ENCODE measurements at places on chromosomes 5 and 9.

DNA sequence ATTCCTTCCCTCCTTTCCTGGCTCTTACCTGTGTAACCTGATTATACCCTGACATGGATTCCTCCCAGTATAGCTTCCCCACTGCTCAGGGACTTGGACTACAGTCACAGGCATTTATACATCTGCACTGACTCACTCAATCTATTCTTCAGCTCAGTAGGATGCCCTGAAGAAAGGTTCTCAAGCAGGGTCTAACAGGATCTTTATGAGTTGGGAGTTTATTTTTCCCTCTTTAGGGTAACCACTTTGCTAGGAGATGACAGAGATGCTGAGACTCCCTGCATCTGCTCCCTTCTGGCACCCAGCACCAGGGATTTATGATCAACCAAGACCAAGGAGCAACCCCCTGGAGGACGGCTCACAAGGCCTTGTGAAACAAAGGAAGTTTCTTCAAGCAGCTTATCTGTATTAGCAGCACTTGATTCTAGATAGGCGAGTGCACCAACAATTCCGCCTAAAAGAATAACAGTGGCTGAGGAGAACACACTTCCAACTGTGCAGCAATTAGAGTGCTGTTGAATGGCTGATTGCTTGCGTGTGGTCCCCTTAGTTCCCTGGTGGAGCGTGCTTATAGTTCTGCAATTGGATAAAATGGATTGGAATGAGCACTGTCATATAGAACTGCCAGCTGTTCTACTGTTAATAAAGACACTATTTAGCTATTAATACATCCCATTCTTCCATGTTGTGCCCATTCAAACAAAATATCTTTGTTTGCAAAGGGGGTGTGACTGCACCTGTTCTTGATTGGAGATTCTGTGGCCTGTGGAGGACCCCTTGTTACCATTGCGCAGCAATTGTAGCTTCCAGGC lies 482.6 kb downstream of the ZNF608 start:
- DNase-seq: no peak

- DNase-seq: no peak
Measured at GRCh38 chr5:39428640-39429039, 3.9 kb upstream of the DAB2 start.

GRCh38 chr5:10533226-10533625 lies 30.6 kb upstream of the ANKRD33B start:
- DNase-seq: no peak

DNA sequence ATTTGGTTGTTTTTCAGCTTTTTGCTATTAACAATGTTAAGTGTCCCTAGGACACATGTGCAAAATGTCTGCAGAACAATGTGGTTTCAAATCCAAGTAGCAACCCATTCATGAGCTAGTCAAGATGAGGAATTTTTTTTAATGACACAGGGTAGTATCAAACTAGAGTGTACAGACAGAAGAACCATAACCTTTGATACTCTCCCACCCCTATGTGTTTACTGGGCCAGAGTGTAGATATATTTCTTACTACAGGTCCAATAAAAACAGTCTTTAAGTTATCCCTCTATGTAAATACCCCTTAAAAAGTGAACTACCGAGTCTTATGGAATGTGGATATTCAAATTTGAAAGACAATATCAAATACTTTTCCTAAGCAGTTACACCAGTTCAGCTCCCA lies 45.6 kb downstream of the AUH start:
- no peak for DNase-seq

- no peak for DNase-seq
Measured at GRCh38 chr9:95999390-95999789, 123.9 kb downstream of the ERCC6L2 start.

- no peak for DNase-seq
Measured at GRCh38 chr5:14028938-14029584, 84.6 kb upstream of the DNAH5 start.
